ENCODE measurements at places on chromosomes 16 and 17.

DNA sequence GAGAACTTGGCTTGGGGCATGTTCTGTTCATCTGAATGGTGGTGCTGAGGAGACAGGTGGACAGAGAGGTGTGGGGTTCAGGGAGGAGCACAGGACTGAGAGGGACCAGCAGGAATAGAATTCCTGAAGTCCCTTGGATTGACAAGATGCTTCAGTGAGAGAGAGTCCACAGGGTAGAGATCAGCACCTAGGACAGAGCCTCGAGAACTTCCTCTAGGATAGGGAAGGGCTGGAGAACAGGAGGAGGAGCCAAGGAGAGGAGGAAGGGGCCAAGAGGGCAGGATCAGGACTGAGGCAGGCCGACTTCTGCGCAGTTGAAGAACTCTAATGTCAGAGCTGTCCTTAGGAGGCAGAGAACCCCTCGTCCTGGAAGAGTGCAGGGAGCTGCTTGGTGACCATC lies 138.4 kb downstream of the PRKCB start:
- no peak for DNase-seq

DNA sequence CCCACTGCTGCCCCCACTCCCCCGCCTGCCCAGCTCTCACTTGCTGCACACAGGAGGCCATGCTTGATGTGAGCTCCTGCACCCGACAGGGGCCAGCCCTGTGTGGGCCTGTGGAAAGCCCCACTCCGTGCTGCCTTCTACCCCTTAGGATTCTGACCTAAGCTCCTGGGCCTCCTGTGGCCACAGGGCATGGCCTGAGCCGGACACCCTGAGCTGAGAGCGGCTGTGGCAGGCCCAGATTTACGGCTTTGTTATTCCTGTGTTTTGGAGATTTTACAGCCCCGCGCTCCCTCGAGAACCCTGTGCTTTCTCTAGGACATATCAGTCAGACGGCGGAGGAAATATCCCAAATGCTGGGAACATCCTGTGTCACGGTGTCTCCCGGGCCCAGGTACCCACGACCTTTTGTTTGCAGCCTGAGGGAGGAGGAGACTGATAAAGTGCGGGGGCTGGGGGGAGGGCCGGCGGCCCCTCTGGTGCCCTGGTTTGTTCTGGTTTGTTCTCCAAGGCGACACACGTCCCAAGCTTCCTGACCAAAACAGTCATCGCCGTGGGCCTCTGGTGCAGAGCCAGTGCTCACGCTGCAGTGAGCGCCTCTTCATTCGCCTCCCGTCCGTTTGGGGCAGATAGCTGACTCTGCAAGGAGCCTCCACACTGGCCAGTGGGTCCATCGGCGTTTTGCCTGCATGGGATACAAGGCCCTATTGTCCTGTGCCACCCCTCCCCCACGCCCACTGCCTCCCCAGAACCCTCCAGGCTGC lies 363.4 kb downstream of the C16orf95 start:
- DNase-seq, result no peak

DNA sequence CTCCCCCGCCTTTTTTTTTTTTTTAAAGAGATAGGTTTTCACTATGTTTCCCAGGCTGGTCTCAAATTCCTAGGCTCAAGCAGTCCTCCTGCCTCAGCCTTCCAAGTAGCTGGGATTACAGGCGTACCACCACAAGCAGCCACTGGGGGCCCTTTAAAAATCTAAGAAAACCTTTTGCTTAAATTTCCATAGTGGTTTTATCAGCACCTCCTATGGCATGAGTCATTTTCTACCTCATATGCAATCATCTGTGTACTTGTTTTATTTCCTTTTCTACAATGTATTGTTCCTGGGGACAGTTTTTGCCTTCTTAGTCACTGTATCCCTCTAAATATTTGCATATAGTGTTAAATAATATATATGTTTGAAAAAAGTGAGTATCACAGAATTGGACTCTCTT lies 29.2 kb downstream of the GNA13 start:
- no peak for DNase-seq

DNA sequence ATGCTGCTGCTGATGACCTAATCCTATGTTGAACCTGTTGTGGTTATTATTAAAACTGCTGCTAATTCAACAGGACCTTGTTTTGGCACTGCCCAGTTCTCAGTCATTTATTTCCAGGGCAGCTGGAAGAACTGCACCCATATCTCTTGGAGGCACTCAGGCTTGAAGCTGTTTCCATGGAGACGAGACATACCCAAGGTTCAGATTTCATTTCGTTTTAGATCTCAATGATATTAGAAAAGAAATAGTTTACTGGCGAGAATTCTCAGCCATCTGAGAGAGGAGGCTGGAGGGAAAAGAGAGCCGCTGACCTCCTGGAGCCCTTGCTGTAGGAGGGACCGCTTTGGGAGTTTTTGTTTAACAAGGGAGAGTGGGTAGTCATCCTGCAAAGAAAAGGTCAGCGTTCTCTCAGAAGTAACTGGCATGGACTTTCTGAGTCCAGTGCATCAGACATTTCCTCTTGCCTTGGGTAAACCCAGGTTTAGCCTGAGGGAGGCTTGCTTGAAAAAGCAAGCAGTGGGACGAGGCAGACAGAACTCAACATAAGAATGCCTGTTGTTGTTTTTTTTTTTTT lies 75.4 kb downstream of the YPEL2 start:
- no peak for DNase-seq

- DNase-seq, result no peak
Observed at GRCh38 chr16:22843856-22844255, 29.9 kb downstream of the HS3ST2 start.

DNA sequence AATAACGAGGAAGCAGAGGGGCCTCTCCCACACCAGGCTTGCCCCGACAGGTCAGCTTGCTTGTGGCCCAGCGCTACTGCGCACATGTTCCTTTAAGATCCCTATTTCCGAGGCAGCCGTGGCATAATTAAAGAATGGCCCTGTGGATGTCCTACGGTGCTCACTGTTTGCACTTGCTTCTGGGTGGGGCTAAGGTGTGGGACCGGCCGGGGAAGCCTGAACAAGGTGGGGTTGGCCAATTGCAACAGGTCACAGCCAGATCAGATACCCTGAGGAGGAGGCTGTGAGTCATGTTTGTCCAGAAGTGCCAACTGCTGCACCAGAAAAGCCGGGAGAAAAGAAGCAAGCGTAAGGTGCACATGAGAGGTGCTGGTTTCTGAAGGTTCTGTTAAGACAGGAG lies 158.5 kb upstream of the CACNG5 start:
- DNase-seq, result no peak

DNA sequence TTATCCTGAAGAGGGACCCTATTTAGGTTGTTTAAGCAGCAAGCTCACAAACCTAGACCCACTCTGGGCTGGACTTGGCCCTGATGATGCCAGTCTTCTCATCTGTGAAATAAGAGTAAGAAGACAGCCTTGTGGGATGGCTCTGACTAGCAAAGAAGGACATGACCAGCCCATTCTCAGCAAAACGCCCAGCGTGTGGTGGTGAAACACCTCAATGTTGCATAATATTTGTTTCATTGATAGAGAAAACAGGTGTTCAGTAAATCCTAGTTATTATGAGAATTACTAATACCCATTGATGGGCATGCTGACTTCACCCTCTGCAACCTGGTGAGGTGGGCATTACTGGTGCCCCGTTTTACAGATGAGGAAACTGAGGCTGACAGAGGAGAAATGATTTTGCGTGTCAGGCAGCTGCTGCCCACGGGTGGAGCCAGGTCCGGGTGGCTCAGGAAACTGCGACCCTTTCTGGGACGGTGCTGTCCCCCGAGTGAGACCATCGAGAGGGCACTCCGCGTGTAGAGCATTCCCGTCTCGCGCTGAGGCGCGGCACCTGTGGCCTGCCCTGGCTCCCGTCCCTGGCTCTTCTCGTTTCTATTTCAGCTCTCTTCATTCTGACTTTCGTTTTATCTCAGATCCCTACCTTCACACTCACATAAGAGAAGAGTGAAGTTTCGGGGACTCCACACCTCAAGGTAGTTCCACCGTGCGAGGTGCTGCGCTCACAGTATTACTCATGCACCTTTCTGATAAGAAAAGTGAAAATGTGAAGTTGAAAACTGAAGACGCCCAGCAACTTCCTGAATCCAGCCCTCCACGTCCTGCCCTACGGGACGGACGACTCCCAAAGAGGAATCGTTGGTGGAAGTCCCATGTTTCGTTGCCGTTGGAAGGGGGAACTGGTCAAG lies 48.5 kb downstream of the IRF8 start:
- no peak for DNase-seq

- no peak for DNase-seq
Observed at GRCh38 chr17:82803185-82803584, 36.6 kb downstream of the ZNF750 start.

DNA sequence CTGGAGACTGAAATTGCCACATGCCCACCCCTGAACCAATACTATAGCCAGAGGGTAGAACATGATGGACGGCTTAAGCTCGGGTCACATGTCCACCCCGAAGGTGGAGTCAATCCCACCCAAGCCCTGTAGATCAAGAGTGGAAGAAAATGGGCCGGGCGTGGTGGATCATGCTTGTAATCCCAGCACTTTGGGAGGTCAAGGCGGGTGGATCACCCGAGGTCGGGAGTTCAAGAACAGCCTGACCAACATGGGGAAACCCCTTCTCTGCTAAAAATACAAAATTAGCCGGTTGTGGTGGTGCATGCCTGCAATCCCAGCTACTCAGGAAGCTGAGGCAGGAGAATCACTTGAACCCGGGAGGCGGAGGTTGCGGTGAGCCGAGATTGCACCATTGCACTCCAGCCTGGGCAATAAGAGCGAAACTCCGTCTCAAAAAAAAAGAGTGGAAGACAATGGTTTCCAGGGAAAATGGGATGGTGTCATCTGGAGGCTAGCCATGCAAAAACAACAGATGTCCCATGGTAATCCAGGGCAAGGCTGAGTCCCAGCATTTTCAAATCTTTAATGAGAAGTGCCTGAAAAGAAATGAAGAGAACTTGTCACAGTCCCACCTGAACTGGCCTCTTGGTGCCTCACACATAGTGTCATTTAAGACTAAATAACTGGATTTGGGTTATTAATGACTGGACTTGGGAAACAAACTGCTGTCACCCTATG lies 30.1 kb downstream of the CD300LF start:
- no peak for DNase-seq

DNA sequence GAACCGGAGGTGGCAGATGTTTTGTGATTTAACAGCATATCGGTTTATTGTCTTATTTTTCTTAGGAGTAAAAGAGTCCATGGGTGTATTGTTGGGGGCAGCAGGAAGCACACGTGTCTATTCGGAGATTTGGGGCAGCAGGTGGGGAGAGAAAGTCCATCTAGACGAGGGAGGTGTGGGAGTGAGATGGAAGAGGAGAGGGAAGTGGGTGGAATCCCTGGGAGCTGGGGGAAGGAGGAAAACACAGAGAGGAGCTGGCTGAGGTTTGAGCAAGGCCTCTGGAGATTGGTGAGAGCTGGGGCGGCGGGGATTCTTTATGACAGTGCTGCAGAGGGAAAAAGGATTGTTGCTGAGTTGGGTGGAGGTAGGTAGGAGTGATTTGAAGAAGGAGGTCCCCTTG lies 72.1 kb downstream of the PRKCB start:
- no peak for DNase-seq

DNA sequence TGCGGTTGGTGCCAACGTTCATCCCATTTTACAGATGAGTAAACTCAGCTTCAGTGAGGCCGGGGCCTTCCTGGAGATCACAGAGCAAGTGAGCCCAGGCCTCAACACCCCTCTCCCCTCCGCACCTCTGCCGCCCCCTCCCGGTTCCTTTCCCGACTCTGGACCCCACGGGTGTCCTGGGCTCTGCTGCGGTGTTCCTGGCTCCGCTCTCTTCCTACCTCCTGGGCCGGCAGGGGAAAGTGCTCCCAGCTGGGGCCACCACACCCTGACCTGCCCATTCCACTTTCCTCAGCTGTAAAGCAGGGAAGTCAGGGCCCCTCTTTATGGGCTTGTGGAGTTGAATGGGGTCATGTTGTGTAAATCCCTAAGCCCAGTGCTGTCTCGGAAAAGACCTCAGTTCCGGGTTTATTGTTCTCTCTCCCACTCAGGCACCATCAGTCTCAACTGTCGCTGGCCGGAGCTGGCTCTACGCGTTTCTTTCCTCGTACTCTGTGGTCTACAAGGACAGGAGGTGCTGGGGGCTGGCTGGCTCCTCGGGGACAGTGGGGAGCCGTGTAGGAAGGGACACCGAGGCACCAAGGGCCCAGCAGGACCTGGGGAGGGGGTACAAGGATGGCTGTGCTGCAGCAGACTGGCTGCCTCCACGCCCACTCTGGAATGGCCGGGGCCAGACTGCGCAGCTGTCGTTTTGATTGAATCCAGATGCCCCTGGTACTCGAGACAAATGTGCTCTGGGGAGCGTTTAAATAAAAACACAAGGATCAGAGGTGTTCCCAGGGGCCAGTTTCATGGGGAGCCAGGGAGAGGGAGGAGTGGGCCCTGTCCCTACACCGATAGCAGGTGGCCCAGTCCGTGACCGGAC lies 21.7 kb upstream of the ACSF3 start:
- DNase-seq, result no peak

DNA sequence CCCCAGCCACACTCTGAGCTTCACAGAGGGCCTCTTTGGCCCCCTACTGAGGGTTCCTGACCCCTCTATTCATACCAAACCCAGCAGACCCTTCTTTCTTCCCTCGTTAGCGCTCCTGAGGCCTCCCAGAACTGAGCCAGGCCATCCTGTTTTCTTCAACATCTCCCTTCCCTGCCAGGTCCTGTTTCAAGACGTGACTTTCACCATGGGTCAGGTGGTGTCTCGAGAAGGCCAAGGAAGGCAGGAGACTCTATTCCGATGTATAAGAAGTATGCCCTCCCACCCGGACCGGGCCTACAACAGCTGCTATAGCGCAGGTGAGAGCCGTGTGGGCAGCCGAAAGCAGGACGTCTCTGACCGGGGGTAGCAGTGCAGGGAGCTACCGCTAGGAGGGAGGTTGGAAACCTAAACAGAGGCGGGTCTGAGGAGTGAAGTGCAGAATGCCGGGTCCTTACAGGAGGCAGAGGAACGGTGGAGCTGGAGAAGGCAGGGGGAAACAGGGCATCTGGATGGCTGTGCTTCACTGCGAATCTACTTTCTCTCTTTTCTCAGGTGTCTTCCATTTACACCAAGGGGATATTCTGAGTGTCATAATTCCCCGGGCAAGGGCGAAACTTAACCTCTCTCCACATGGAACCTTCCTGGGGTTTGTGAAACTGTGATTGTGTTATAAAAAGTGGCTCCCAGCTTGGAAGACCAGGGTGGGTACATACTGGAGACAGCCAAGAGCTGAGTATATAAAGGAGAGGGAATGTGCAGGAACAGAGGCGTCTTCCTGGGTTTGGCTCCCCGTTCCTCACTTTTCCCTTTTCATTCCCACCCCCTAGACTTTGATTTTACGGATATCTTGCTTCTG lies 1.3 kb upstream of the SENP3 start:
- DNase-seq, result no peak

GRCh38 chr17:81427173-81428120 lies 32.2 kb downstream of the BAHCC1 start:
- DNase-seq, result no peak

GRCh38 chr17:10139577-10139976 lies 58.8 kb downstream of the GAS7 start:
- no peak for DNase-seq

- no peak for DNase-seq
Observed at GRCh38 chr17:7343250-7343649, 6.9 kb downstream of the ACAP1 start.

DNA sequence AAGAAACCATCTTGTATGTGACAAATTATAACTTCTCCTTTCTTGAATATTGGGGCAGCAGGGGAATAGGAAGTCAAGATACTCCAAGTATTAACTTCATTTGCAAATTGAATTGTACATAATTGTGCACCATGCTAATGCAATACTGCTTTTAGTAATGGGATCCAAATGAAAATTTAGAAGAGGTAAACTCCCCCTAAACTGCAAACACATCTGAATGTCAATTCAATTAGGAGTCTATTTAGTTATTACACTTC lies 4.5 kb downstream of the STAT5B start:
- no peak for DNase-seq

- DNase-seq, result no peak
Observed at GRCh38 chr16:28202147-28202746, 9.5 kb downstream of the XPO6 start.

- DNase-seq, result no peak
Observed at GRCh38 chr16:80996688-80997138, 10.0 kb downstream of the CMC2 start.

All from stimulated activated CD8-positive, alpha-beta memory T cell treated with anti-CD3 and anti-CD28 coated beads, Interleukin-15, amount 100 ng/mL, for 1 hour (primary cell).